NCI-H510A treated with DMSO at 0.1 percent for 48 hours (cell line): ENCODE measurements at places on chromosomes 16 and 17.
A peak's percentile ranks its signal among the peaks of the same experiment; 100 is the strongest.

DNA sequence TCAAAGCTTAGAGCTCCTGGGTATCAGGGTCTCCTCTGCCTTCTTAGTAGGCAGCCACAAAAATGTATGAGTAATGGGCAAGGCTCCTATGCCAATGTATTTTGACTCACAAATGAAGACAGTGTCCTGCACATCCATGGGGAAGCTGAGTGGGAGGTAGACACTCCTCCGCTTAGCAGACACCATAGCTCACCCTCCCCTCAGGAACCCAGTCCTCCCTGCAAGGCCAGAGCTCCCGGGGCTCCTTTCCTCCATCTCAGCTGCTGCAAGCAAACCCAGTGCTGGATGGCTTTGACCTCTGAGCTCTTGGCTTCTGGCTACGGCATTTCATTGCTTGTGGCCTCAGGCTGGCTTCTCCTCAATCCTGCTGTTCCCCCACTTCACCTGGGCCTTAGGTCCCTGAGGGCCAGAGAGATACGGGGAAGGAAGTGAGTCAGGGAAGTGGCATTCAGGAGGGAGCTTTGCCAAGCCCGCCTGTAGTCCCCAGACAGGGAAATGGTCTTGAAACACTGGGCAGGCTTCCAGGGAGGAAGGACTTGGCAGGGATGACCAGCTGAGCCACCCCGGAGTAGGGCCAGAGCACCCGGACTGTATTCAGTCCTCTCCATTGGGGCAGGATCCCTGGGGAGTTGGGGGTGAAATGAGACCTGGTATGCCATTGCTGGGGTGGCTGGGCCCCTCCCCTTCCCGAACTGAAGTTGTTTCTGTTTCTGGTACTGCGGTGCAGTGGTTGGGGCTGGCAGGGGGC lies 4.5 kb downstream of the ABCC3 start:
- DNase-seq: no peak

DNA sequence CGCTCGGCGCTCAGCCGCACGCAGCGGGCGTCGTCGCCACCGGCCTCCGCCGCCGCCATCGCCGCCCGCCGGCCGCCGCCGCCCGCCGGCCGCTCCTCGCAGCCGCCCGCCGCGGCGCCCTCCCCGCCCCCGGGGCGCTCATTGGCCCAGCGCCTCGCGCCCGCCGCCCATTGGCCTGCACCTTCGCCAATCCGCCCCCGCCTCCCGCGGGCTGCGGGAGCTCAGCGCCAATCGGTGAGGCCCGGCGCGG lies at the start of gene PGP:
Gene PGP, minus strand, starts transcription at position 122 of the 250 bp plus-strand sequence. Its CDS starts 63 bp downstream, at position 59.
- no peak for DNase-seq

GRCh38 chr16:66250686-66251431 lies 115.6 kb upstream of the CDH5 start:
- no peak for DNase-seq

GRCh38 chr16:68369697-68370580 lies 59.1 kb downstream of the PRMT7 start:
- DNase-seq: no peak

DNA sequence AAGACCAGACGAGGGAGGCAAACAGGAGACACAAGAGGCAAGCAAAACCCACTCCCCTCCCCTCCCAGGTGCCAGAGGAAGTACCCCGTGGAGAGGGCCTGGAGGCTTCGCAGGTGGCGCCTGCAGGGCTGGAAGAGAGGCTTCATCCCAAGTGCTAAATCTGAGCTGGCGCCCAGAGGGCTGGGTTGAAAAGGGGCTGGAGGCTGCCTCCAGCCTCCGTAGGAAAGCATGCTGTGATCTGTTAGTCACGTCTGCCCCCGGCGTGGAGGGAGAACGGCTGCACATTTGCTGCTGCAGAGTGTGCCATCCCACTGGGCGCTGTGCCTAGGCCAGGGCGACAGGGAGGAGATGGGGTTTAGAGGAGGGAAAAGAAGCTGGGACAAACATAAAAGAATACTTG lies 16.9 kb downstream of the RPH3AL start:
- no peak for DNase-seq

- DNase-seq: peak; percentile 23
Observed at GRCh38 chr17:80940171-80941123, 51.2 kb upstream of the CHMP6 start.

DNA sequence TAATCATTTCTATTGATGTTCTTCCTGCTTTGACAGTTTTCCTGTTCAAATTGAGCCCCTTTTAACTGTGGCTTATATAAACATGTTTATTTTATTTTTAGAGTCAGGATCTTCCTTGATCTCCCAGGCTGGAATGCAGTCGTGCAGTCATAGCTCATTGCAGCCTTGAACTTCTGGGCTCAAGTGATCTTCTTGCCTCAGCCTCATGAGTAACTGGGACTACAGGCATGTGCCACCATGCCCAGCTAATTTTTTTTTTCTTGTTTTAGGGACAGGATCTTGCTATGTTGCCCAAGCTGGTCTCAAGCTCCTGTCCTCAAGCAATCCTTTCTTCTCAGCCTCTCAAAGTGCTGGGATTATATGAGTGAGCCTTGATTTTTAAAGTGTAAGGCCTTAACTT lies 14.7 kb downstream of the PHKB start:
- DNase-seq: no peak

DNA sequence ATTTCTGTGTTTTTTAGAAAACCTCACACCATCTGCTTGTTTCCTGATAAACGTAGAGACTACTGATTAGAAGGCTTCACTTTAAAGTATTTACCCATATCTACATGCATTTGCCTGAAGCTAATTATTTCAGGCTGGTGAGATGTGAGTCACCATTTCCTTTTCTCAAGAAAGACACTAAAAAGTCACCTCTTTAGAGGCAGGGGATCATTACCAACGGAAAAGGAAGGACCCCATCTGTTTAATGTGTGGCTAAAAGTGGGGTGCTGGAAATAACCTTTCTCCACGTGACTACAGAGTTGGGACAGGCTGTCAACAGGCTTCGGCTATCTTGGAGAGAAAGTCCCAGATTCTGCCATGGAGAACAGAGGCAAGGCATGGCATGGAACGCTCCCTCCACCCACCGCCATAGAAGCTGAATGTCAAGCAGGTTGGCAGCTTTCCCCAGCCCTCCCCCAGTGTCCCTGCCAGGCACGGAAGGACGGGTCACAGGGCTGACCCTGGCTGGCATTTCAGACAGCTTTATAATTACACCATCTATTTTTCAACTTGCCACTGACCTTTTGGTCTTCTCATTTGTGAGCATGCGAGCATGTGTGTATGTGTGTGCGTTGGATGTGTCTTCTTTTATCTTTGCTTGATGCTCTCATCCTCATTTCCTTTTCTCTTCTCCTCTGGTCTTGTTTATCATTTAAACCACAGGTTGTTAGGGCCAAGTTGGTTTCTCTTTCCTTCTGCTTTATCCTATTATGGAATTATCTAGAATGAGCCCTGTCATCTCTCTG lies 157.0 kb downstream of the CPPED1 start:
- no peak for DNase-seq

DNA sequence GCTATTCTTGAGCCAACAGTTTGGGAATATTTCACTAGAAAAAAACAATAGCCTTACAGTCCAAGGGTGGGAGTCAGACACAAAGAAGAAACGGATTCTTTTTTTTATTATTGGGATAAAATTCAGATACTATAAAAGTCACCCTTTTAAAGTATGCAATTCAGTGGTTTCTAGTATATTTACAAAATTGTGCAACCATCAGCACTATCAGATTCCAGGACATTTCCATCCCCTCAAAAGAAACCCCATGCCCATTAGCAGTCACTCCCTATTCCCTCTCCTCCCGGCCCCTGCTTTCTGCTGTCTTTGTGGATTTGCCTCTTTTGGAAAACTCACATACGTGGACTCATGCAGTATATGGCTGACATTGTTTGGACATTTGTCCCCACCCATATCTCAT lies 134.4 kb downstream of the C16orf95 start:
- no peak for DNase-seq

GRCh38 chr17:5703736-5704135 lies 119.4 kb upstream of the NLRP1 start:
- DNase-seq: no peak

DNA sequence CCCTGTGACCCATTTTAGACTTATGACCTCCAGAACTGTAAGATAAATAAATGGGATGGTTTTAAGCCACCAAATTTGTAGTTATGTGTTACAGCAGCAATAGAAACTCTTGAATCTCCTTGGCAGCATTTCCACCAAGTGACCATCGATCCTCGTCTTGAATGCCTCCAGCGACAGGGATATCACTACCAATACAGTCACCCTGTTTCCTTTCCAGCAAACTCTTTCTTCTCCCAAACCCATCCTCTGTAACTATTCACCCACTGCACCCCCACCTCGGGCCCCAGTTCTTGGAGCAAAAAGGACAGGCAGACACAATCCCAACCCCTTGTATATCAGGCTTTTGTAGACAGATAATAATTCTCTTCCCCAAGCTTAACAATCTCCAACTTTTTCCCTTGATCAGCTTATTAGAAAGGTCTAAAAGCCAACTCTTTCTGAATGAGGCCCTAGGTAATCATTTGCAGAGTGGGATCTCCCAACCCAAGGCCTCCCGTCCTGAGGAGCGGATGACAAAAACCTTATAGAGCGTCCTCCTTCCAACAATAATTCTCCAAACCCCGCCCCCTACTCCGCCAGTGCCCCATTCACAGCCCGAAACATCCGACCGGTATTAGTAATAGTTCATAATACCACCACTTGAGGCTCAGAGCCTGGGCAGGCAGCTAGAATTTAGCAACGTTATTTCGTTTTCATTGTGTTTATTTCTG lies 14.7 kb upstream of the PLLP start:
- DNase-seq: peak; percentile 82

GRCh38 chr16:22210285-22210684 lies 4.2 kb downstream of the EEF2K start:
- no peak for DNase-seq

- peak; percentile 26 for DNase-seq
Observed at GRCh38 chr16:1870365-1871082, 1.4 kb downstream of the MEIOB start.

- no peak for DNase-seq
Observed at GRCh38 chr17:76473541-76473985, 6.2 kb downstream of the AANAT start.

DNA sequence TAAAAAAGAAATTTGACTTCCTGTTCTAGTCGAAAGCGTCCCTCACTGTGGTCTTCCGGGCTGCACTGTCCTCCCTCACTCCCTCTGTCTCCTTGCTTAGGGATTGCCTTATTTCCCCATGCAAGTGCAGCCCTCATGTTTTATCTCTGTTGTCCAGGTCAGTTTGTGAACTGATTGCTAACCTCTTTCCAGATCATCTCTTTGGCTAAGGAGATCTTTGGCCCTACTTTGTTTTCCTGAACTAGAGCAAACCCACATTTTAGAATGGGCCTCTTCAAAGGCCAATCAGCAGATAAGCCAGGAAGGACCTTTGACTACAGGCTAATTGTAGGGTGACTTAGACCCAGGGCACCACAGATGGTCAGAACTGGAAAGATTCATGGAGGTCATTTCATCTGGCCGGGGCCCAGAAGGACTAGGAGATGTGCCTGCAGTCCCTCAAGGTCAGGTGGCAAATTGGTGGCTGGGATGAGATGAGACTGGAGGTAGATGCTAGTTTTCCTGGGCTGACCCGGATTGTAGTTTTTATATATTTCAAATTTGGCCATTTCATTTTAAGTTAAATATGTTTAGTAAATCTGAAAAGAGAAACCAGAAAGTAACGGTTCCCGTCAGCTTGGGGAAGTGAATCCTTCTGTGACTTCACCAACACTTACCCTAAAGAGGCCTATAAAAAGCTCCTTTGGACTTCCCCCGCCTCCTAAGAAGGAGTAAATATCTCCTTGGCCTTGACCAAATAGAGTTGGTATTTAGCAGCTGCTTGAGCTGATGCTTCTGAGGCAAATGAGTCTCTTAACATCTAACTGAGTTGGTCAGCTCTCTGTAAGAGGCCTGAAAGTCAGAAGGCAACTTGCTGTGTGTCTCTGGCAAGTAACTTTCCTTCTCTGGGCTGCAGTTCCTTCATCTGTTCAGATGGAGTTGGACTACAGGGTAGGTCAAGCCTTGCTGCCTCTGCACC lies 6.2 kb upstream of the SLC25A19 start:
- no peak for DNase-seq
